ENCODE measurements at places on chromosomes 13 and 19. TPM values are rescaled to one million over a fixed set of nuclear protein-coding genes. Genes with fewer than 3 reads are reported as not detected.
A peak's percentile ranks its signal among the peaks of the same experiment; 100 is the strongest.

DNA sequence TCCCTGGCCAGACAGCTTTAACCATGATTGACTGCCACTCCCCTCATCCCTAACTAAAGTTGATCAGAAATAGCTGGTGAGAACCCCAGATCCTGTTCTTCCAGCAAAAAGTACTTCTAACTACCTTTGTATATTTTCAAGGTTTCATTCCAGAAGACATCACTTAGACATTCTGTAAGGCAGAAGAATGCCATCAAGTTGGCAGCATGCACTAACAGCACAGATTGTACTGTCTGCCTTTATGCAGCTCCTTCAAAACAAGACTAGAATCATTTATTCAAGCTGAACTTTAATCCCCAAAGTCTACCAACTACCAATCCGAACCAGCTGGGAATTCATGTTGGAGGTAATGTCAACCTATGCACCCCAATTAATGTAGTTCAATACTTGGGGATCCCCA, 167.6 kb upstream of the KLHL1 start:
- no peaks in the 10 kb centered on the region for H3K27me3 ChIP-seq
- no peaks in the 10 kb centered on the region for H3K36me3 ChIP-seq
- no peak overlapping the region for H3K27ac ChIP-seq
- H3K4me1 ChIP-seq: no peaks in the 10 kb centered on the region

DNA sequence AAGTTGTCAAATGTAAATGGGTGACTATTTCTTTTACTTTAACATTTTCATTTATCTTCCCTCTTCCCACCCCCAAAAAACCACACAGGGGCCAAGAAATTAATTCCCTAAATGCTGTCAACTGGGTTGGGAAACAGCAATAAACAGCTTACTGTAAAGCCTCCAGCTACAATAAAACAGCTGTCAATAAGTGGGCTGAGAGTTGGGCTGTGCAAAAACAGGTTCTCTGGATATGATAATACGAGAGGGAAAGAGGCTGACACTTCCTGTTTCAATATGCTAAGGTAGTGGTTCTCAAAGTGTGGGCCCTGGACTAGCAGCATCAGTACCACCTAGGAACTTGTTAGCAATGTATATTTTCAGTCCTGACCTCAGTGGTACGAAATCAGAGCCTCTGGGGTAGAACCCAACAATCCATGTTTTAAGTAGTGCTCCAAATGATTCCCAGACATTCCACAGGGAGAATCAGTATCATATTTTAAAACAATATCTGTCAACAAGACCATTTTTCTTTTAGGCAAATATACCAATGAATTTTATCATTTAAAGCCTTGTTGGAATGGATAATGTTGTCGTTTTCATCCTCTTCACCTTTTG, 8.4 kb downstream of the PCDH9 start:
- no peaks in the 10 kb centered on the region for H3K36me3 ChIP-seq
- H3K4me1 ChIP-seq: peaks cover 11% of the 10 kb centered on the region
- no peak for DNase-seq
- H3K27me3 ChIP-seq: no peaks in the 10 kb centered on the region
- H3K4me3 ChIP-seq: no peak overlapping the region
- no peak overlapping the region for H3K27ac ChIP-seq

DNA sequence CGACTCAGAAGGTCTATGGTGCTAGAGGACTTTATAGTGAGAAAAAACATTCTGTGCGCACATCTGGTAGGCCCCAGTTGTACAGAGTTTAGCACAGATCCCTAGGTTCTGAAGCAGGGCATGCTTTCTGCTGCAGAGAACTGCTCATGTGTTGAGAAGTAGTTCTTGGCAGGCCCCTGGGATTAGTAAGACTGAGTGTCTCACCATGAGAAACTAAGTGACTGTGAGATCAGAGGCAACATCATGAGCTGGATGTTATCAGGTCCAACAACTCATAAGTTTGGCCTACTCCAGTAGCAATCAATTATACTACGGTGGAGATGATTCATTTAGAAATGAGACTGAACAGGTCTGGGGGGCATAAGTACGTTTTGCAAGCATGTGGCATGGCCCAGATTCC, 507.4 kb upstream of the KLF12 start:
- no peaks in the 10 kb centered on the region for H3K27me3 ChIP-seq
- H3K36me3 ChIP-seq: no peaks in the 10 kb centered on the region
- DNase-seq: no peak

GRCh38 chr13:73039201-73040108, 19.4 kb upstream of the KLF5 start:
- no peak for DNase-seq
- no peaks in the 10 kb centered on the region for H3K27me3 ChIP-seq
- no peak overlapping the region for H3K27ac ChIP-seq
- H3K4me3 ChIP-seq: no peak overlapping the region
- no peaks in the 10 kb centered on the region for H3K36me3 ChIP-seq
- H3K4me1 ChIP-seq: no peaks in the 10 kb centered on the region

GRCh38 chr13:51773515-51773914, 30.4 kb downstream of the DHRS12 start:
- peaks cover 18% of the 10 kb centered on the region for H3K4me1 ChIP-seq
- H3K36me3 ChIP-seq: peaks cover 11% of the 10 kb centered on the region
- no peak for DNase-seq
- H3K27me3 ChIP-seq: no peaks in the 10 kb centered on the region

DNA sequence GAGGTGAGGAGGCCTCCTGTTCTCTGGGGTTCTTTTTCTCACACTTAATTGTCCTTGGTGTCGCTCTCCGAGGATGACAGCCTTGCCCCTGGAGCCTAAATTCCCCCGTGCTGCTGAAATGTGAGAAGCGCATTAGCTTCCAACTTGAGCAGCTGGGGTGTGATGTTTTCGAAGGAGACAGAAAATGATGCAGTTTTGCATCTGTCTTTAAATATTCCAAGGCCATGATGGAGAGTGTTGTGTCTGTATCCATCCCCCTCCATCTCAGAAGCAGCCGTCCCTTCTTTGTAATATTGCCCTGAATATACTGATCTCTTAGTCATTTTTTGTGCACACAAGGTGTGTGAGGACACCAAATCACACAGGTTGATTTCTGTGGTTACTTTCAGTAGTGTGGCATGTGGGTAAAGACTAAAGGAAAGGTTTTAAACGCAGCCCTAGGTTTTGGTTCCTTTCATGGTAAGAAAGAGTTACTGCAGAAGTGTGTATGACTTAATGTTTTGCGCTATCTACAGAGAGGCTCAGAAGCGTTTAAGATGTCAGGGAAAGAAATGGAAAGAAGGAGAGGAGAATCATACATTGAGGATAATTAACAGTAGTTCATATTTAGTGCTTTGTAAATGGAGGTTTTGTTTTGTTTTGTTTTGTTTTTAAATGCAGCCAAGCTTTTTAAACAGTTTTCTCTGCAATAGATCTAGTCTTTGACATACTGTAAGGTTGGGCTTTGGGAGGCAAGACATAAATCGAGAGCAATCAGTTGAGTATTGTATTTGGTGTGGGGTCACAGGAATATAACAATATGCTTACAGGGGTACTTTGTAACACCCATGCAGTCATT, 1.6 kb downstream of the NBEA start:
- peak overlapping the region; percentile 84 for H3K4me3 ChIP-seq
- no peak for DNase-seq
- no peaks in the 10 kb centered on the region for H3K36me3 ChIP-seq
- peaks cover 15% of the 10 kb centered on the region for H3K27me3 ChIP-seq
- H3K27ac ChIP-seq: no peak overlapping the region

DNA sequence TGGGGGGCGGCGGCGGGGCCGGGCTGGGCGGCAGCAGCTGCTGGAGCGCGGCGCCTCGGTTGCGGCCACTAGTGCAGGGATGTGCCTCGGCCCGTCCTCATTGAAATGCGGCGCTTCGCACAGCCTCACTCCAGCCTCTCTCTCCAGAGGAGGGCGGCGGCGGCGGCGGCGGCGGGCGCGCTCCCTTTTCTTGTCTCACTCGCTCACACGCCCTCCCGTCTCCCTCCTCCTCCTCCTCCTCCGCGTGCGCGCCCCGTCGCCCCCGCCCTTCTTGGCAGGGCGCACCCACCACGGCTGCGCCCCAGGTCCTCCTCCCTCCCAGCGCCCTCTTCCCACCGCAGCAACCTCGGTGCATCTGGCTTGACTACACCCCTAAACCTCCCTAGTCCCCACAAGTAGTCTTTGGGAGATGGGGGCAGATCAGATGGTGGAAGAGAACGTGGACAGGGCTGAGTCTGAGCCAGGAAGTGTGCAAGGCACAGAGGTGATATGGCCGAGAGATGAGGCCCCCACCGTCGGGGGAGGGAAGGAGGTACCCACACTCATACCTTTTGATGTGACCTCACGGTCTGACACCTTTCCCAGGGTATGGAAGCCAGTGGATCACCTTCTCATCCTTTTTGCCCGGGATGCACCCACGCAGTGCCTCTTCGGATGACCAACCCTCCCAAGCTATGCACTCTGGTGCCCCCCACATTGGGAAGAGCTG, at the start of gene DCLK1:
TSS of gene DCLK1 (minus strand) at position 161 of the 709 bp plus-strand sequence.
- peak; percentile 51 for DNase-seq
- H3K27ac ChIP-seq: no peak within 1 kb of the TSS
- peaks cover 16% of the 10 kb centered on the region for H3K27me3 ChIP-seq
- no peaks in the 10 kb centered on the region for H3K4me1 ChIP-seq
- H3K4me3 ChIP-seq: peak within 1 kb of the TSS; percentile 47
- H3K36me3 ChIP-seq: no peaks in the 10 kb centered on the region

DNA sequence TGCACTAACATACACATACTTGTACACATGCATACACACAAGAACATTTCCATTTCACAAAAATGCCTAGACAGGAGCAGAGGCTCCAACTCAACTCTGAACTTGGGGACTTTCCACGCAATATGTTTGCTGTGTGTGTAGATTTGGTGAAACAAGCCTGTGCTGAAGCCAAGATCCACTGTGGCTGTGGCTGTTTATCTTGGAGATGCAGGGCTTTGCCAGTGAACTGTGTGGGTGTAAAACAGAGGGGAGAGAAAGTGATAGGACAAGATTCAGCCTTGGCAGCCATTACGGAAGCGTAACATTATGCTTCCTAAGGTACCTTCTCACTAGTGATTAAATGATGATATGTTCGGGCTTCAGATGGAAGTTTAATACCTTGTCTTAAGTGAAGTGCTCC, 73.2 kb upstream of the MBNL2 start:
- no peaks in the 10 kb centered on the region for H3K4me1 ChIP-seq
- H3K27ac ChIP-seq: no peak overlapping the region
- H3K27me3 ChIP-seq: no peaks in the 10 kb centered on the region
- no peaks in the 10 kb centered on the region for H3K36me3 ChIP-seq
- no peak overlapping the region for H3K4me3 ChIP-seq
- no peak for DNase-seq

- H3K4me1 ChIP-seq: peaks cover 7% of the 10 kb centered on the region
- no peaks in the 10 kb centered on the region for H3K36me3 ChIP-seq
- H3K27ac ChIP-seq: peak overlapping the region; percentile 2
- DNase-seq: no peak
- H3K27me3 ChIP-seq: no peaks in the 10 kb centered on the region
Observed at GRCh38 chr19:18809149-18809868, 18.2 kb upstream of the COMP start.

GRCh38 chr19:3931041-3931440, 1.8 kb upstream of the NMRK2 start:
- no peaks in the 10 kb centered on the region for H3K36me3 ChIP-seq
- H3K4me3 ChIP-seq: no peak overlapping the region
- DNase-seq: no peak
- H3K27ac ChIP-seq: no peak overlapping the region
- no peaks in the 10 kb centered on the region for H3K4me1 ChIP-seq

GRCh38 chr13:70905035-70905434, 796.8 kb upstream of the KLHL1 start:
- no peaks in the 10 kb centered on the region for H3K36me3 ChIP-seq
- no peak for DNase-seq
- H3K4me3 ChIP-seq: no peak overlapping the region
- no peaks in the 10 kb centered on the region for H3K27me3 ChIP-seq
- no peak overlapping the region for H3K27ac ChIP-seq

GRCh38 chr13:79060216-79060615, 345.8 kb downstream of the RBM26 start:
- H3K36me3 ChIP-seq: no peaks in the 10 kb centered on the region
- no peak overlapping the region for H3K27ac ChIP-seq
- no peak overlapping the region for H3K4me3 ChIP-seq
- no peaks in the 10 kb centered on the region for H3K27me3 ChIP-seq
- no peaks in the 10 kb centered on the region for H3K4me1 ChIP-seq
- no peak for DNase-seq

DNA sequence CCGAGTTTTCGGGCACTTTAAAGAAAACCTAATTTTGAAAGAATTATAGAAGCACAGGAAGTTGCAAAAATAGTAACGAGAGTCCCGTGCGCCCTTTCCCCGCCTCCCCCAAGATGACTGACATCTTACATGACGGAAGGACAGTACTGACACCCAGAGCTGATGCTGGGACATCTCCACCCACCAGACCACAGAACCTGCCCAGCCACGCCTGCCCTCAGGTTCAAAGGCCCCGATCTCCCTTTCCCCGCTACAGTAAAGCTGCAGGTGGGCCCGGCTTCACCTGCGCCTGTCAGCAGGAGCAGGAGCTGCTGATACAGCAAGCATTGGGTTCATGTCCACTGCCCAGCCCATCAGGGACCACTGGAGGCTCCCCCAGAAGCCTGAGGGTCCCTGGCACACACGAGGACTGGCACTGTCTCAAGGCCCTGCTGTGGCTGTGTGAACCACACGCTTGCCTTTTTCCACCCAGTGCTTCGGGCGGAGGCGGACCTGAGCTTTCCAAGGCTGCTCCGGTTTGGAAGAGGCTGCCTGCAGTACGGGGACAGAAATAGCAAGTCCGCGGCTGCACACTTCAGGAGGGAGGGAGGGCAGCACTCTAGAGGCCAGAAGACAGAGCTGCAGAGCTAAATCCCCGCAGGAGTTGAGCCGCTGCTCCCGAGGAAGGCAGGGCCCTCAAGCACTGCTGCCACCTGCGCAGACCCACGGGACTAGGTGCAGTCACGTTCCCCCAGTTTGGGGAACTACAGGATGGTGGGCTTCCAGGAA, 8.7 kb downstream of the MAP2K2 start:
- peaks cover 29% of the 10 kb centered on the region for H3K4me1 ChIP-seq
- no peak for DNase-seq
- H3K27ac ChIP-seq: peak overlapping the region; percentile 41
- peaks cover 81% of the 10 kb centered on the region for H3K36me3 ChIP-seq
- H3K4me3 ChIP-seq: no peak overlapping the region

Gene PLK5
- not detected for total RNA-seq

Gene IL12RB1
- 14.6 TPM for total RNA-seq

Gene CYP2A7
- total RNA-seq: 0.68 TPM

Gene ALOX5AP
- total RNA-seq: 311 TPM

Gene MYO16
- 0.24 TPM for total RNA-seq

Gene GNG7
- total RNA-seq: 6.2 TPM
